ENCODE measurements at places on chromosomes 16 and 17. TPM values are rescaled to one million over a fixed set of nuclear protein-coding genes. Genes with fewer than 3 reads are reported as not detected.

DNA sequence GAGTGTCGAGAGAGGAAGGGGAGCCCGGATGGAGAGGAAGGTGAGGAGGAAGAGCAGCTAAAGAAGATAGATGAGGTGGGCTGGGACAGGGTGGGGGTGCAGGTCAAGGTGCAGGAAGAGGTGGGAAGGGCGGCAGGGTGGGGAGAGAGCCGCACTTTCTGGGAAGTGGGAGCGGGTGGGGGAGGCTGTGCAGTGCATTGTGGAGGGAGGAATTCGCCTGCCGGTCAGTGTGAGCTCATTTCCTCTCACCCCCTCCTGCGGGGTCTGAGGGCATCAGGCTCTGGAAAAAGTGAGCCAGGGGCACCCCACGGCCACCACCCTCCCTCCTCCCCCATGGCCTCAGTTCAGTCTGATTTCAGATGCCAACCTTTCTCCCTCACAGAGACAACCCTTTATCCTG is 2.5 kb upstream of the ARHGAP23 start:
- H3K27ac ChIP-seq: peak overlapping the region; percentile 78
- peak overlapping the region; percentile 19 for H3K4me3 ChIP-seq
- peaks cover 83% of the 10 kb centered on the region for H3K4me1 ChIP-seq
- no peaks in the 10 kb centered on the region for H3K36me3 ChIP-seq
- no peaks in the 10 kb centered on the region for H3K27me3 ChIP-seq

GRCh38 chr17:71407981-71408380 is 712.8 kb upstream of the SOX9 start:
- no peak overlapping the region for H3K4me3 ChIP-seq
- no peak for DNase-seq
- no peaks in the 10 kb centered on the region for H3K27me3 ChIP-seq
- no peaks in the 10 kb centered on the region for H3K36me3 ChIP-seq
- no peak overlapping the region for H3K27ac ChIP-seq
- H3K4me1 ChIP-seq: peaks cover 17% of the 10 kb centered on the region

GRCh38 chr16:78629173-78629572 is 529.7 kb downstream of the WWOX start:
- H3K4me3 ChIP-seq: no peak overlapping the region
- H3K27me3 ChIP-seq: no peaks in the 10 kb centered on the region
- H3K36me3 ChIP-seq: no peaks in the 10 kb centered on the region
- peak overlapping the region; percentile 93 for H3K27ac ChIP-seq

DNA sequence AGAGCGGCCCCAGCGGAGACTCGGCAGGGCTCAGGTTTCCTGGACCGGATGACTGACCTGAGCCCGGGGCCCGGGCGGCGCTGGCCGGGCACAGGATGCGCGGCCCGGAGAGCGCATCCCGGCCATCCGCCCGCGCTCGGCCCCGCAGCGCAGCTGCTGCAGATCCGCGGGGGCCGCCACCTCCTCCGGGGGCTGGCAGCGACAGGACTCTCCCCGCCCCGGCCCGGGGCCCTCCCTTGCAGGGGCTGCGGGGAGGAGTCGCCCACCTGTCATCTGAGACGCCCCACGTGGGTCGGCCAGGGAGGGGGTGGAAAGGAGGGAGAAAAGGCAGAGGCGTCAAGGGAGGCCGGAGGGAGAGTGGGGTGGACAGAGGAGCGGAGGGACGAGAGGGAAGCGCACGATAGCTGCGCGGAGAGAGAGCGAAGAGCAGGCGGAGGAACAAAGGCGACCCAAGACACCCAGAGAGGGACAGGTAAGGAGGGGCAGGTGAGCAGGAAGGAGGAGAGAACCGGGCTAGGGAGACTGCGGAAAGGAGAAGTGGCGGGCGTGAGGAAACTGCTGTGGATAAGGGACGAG is 471 bp upstream of the PRKAR1A start:
- peak overlapping the region; percentile 100 for H3K27ac ChIP-seq
- peak overlapping the region; percentile 97 for H3K4me3 ChIP-seq
- no peaks in the 10 kb centered on the region for H3K27me3 ChIP-seq
- peak; percentile 93 for DNase-seq
- H3K4me1 ChIP-seq: peaks cover 47% of the 10 kb centered on the region
- H3K36me3 ChIP-seq: peaks cover 5% of the 10 kb centered on the region

DNA sequence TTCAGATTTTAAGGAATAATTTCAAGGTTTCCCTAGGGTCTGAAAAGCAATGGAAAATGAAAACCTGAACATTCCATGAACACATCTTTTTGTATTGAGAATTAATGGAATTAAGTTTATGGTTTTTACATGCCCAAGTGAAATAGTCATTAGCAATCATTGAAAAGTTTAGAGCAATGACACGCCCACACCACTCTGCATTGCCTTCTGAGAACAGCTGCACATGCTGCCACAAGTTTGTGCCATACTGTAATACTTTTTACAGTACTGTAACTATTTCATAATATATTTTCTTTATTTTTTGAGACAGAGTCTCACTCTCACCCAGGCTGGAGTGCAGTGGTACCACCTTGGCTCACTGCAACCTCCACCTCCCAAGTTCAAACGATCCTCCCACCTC is 345.2 kb upstream of the PMFBP1 start:
- H3K27ac ChIP-seq: no peak overlapping the region
- no peak for DNase-seq
- peaks cover 6% of the 10 kb centered on the region for H3K36me3 ChIP-seq
- H3K4me1 ChIP-seq: no peaks in the 10 kb centered on the region

CLEC3A gene
- total RNA-seq: not detected

PDXDC1 gene
- total RNA-seq: 109 TPM

Measured in osteocyte (in vitro differentiated cells).